Daoy (cell line): ENCODE measurements at places on chromosomes 16 and 17. TPM values are rescaled to one million over a fixed set of nuclear protein-coding genes. Genes with fewer than 3 reads are reported as not detected.
A peak's percentile ranks its signal among the peaks of the same experiment; 100 is the strongest.

DNA sequence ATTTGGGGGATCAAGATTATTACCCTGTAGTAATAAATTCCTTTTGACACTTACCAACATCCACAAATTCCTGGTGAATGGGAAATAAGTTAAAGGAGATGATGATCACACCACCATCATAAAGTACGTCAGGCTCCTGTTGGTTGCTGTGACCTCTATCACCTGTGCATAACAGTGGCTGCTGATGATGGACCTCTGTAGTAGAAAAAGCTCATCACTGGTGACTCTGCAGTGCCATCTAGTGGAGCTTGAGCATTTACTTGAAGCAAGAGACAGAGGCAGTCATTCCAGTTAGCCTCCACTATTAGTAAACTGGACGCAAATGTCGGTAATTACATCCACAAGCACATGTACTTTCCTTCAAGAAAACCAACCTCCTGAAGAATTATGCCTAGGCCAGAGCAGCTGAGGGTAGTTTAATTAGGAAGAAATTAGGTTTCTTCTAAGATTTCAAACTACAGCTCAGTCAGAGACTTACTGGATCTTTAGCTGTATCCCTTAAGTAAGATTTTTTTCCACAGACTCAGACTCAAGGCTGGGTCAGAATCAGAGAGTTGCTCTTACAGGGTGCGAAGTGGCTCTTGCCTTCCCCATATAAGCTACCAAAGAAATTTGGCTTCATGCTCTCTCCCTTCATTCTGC, 39.3 kb downstream of the CYB561 start:
- peak; percentile 77 for DNase-seq

DNA sequence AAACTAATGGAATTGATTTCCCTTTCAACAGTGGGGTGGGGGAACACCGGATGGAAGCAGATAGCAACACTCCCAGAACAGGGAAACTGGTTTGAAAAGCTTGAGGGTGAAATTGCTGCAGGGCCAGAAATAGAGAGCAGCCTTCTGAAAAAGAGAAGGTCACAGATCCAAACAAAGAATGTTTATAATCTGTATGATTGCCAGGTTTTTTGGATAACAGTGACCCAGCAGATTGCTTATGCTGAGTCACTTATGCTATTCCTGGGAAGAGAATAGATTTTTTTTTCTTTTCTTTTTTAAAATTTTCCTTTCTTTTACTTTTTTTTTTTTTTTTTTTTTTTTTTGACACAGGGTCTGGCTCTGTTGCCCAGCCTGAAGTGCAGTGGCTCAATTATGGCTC, 641.3 kb downstream of the KCNJ2 start:
- DNase-seq, result no peak

SGCA gene
- total RNA-seq, result 0.51 and 1.3 TPM in 2 replicates

- no peak for DNase-seq
Measured at GRCh38 chr17:7717756-7718350, 309 bp downstream of the DNAH2 start.

CFAP97D1 gene
- not detected in 2 replicates for total RNA-seq

- DNase-seq, result no peak
Measured at GRCh38 chr16:66322174-66322573, 44.3 kb upstream of the CDH5 start.

HIGD1B gene
- total RNA-seq, result not detected in 2 replicates

SHISA9 gene
- total RNA-seq, result 0.46 TPM in 1 of 2 replicates, not detected in the other

DNA sequence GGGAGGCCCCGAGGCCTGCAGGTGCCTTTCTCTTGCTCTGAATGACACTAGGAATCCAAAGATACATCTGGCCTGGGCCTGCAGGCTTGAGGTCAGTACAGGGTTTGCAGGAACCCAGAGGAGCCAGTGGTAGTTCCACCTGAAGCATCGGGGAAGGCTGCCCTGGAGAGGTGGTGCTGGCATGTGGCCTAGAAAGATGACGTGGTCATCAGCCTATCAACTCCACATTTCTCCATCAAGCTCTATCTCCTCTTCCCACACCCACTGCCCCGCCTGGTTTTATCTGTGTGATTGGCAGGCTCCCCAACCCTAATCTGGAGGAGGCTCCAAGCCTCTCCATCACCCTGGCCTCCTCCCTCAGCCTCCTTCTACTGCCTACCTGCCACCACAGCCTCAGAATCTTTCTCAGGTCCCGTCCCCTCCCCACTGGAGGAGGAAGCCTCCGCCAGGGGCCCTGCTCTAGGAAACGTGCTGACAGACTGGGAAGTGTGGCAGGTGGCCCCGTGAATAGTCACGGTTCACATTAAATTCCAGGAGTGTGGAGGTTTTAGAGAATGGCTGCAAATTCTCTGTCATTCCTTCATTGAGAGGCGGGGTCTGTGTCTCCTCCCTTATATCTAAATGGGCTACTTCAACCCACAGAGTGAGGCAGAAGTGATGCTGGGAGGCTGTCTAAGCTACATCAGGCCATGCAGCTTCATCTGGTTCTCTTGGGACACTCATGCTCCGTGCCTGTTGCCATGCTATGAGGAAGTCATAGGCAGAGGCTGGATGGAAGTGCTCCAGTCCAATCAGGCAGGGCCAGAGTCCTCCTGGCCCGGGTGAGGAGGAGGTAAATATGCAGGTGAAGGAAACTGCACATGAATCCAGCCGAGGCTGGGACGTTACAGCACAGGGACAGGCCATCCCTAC, 11.4 kb upstream of the MAP2K3 start:
- no peak for DNase-seq

TVP23A gene
- total RNA-seq, result not detected in 2 replicates

- no peak for DNase-seq
Measured at GRCh38 chr16:31143694-31144148, 6.1 kb downstream of the PRSS36 start.

GRCh38 chr17:28947639-28948038, 3.7 kb downstream of the PHF12 start:
- no peak for DNase-seq

- peak; percentile 9 for DNase-seq
Measured at GRCh38 chr16:13921328-13921727, 1.4 kb downstream of the ERCC4 start.

STX1B gene
- under 0.01 TPM in 1 of 2 replicates, not detected in the other for total RNA-seq

GRCh38 chr16:10312784-10313724, 72.8 kb upstream of the ATF7IP2 start:
- no peak for DNase-seq

GRCh38 chr17:83125515-83126274, 46.3 kb downstream of the METRNL start:
- DNase-seq, result no peak

- no peak for DNase-seq
Measured at GRCh38 chr17:57309479-57309878, 53.2 kb downstream of the MSI2 start.

DNA sequence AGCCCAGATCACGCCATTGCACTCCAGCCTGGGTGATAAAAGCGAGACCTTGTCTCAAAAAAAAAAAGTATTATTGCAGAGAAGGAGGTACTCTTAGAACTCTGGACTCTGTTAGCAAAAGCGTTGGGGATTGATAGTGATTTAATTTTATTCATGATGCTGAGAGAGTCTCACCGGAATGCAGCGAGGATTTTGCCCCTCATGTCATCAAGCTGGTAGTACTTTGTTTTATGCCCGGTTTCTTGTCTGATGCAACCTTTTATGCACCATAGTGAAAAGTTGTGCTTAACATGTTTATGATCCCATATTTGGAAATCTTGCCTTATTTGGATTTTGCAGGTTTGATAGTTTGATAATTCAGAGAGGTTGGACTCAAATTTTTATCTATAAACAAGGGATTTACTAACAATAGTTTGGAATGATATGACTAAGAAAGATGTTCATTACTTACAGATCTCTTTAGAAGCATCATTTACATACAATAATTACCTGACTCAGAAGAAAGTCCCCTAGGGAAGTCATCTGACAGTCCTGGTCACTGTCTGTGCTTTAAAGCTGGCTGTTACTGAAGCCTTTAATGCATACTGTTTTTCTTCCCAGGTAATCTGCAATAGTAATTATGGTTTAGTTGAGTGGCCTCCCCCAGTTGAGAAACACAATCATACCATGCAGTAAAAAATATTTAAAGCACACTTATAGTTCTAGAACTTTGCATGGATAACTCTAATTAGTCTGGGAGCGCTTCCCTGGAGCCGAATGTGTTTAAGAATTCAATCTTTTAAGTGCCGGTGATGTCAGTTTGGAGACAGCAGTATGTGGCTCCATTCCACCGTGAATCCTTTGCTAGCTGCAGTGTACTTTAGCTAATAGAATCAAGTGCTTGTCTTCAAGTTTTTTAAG, 120.9 kb downstream of the PRKCA start:
- DNase-seq, result no peak

DNA sequence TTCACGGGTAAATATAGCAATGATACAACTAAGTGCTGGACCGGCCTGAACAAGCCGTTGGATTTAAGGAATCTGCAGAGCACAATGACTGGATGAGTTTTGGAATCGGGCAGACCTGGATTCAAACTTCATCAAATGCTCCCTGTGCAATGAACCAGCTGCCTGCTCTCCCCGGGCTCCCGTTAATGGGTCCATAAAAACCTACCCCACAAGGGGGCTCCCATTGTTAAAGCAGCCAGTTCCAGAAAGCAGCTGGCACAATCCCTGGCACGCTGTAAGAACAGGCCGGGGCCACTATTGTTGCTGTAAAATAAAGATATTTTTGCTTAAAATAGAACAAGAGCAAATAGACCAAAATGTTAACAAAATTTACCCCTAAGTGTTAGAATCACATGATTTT, 131.9 kb downstream of the C16orf95 start:
- no peak for DNase-seq

- DNase-seq, result no peak
Measured at GRCh38 chr16:82300374-82300951, 130.4 kb upstream of the MPHOSPH6 start.

HOXB8 gene
- 6.9 and 12.4 TPM in 2 replicates for total RNA-seq

DNA sequence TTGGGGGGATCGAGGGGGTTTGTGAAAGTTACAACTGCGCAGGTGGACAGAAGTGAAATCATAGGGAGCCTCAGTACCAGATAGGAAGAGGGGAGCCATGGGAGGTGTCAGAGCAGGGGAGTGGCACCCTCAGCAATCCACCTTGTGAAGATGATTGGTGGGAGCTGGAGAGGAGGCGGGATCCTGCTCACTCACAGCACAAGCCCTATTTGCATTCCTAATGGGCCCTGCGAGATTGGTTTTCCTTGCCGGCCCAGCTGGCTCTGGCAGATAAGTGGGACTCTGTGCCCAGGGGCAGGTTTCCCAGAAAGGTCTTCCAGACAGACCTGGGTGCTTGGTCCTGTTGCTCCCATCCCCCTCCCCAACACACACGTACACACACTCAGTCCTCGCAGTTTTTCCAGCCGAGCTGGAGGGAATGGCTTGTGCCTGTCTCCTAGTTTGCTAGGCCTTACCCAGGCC, 9.4 kb downstream of the WNT3 start:
- peak; percentile 33 for DNase-seq

DNA sequence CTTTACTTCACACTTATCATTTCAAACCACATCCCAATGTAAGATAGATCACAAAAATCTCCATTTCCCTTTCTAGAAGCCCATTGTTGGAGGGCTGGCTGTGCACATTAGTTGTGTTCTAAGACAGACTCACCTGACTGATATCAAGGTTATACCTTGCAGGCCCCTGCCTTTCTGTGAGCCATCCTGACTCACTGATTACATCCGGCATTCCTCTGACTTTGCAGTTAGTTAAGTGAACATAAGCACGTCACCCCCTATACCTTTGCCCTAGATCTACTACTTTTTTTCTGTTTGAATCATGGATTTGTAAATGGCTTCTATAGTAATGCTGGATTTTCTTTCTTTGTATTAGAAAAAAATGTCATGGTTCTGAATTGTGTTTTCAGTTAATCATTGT, 78.3 kb downstream of the TANGO6 start:
- DNase-seq, result peak; percentile 86

GRCh38 chr17:28545787-28546415, 6.5 kb downstream of the UNC119 start:
- no peak for DNase-seq

GRCh38 chr16:87740441-87740840, 25.3 kb downstream of the KLHDC4 start:
- DNase-seq, result no peak

ABI3 gene
- total RNA-seq, result 0.29 TPM in 1 of 2 replicates, not detected in the other

DNA sequence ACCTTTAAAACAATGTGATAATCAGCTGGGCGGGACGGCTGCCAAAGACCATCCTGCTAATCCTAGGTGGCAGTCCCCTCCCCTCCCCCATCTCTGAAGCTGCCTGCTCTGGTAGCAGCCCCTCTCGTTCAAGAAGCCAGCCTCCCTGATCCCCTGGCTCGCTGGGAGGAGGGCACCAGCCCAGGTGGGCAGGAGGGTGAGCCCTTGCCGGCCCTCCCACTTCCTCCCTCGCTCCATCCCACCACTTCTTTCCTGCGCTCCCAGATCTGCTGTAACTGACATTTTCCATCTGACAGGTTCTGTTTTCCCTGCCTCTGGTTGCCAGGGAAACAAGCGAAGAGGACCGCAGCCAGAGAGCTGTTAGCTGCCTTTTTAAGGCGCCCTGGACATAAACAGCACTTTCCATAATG, 155.7 kb upstream of the TNRC6C start:
- DNase-seq, result peak; percentile 48

DNA sequence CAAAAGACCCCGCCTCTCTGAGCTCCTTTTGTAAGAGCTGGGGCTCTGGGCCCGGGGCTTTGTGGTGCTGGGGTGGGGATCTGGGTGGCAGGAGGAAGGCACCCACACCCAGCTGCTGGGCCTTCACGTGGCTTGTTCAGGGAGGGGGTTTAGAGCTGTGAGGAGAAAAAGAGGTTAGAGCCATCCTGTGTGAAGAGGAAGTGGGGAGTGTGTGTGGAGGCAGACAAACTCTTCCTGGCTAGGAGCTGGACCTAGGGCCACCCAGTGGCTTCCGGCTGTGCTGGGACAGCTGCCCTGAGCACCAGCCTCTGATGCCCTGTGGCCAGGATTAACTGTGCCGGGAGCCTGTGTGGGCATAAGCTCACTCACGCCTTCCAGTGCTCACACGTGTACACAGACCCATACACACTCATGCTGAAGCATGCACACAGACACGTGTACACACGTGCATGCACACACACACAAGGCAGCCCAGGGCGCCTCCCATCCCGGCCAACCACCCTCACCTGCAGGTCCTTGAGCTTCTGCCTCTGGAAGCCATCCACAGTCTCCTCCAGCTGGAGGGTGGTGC, 7.4 kb downstream of the CIBAR2 start:
- DNase-seq, result no peak

- DNase-seq, result no peak
Measured at GRCh38 chr17:66397486-66397885, 95.1 kb downstream of the PRKCA start.

MSI2 gene
- 13.8 and 18.8 TPM in 2 replicates for total RNA-seq

CBFB gene
- total RNA-seq, result 94.9 and 115 TPM in 2 replicates
